ENCODE measurements at places on chromosomes 5 and 9.
A peak's percentile ranks its signal among the peaks of the same experiment; 100 is the strongest.

- no peak for DNase-seq
Observed at GRCh38 chr5:15695215-15695731, 195.3 kb downstream of the FBXL7 start.

DNA sequence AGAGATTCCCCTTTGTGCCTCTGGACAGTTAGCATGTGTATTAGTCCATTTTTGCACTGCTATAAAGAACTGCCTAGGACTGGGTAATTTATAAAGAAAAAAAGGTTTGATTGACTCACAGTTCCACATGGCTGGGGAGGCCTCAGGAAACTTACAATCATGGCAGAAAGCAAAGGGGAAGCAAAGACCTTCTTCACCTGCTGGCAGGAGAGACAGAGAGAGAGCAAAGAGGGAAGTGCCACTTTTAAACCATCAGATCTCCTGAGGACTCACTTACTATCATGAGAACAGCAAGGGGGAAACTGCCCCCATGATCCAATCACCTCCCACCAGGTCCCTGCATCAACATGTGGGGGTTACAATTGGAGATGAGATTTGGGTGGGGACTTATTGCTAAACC, 6.0 kb downstream of the CFAP90 start:
- no peak for DNase-seq

GRCh38 chr9:137825324-137825989, 52.1 kb upstream of the CACNA1B start:
- no peak for DNase-seq

DNA sequence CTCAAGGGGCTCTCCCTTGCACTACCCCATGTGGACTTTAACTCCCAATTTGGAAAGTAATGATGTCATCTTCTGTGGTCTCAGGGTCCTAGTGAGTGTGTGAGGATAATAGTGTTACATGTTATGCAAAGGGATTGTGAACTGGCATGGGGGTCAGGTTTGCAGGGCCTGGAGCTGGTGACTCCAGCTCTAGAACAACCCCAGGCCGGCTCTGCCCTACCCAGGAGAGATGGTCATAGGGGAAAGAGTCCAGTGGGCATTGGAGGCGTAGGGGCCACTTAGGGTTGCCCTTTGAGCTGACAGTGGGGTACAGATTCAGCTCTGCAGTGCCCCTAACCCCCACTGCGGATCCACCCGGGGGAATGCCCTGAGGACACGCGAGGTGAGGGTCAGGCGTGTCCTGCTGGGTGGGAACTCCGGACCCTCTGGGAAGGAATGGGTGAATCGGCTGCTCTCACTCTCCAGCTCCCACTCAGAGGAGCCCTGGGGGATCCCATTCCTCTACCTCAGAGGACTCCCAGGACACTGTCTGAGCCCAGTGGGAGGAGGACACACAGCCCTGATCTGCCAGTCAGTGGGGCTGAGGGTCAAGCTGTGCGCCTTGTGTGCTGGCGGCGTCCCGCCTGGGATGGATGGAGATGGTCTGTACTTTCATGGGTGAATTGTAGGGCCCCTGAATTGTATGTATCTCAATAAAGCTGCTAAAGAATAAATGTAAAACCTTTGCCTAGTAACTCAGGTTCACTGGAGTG, 2.5 kb upstream of the NKD2 start:
- no peak for DNase-seq

- no peak for DNase-seq
Observed at GRCh38 chr5:120463006-120463680, 957 bp upstream of the PRR16 start.

DNA sequence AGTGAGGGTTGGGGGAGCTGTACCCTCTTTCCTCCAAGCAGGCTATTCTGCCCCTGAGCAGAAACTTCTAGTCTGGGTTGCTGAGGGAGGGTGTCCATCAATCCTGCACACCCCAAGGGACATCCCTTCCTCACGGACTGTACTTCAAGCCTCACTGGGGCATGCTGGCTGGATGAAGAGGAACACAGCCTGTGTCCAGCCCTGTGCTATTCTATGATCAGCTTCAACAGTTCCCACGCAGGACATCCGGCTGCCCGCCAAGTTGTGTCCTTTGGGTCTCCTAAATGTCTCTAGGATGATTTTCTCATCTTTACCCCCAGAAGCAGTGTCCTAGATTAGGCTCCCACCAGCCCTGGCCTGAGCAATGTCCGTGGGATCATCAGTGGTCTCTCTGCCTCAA, 68.1 kb downstream of the CRB2 start:
- no peak for DNase-seq

- DNase-seq: no peak
Observed at GRCh38 chr9:90552317-90552716, 90.3 kb downstream of the DIRAS2 start.

- no peak for DNase-seq
Observed at GRCh38 chr5:176938472-176938871, 39.3 kb upstream of the HK3 start.

DNA sequence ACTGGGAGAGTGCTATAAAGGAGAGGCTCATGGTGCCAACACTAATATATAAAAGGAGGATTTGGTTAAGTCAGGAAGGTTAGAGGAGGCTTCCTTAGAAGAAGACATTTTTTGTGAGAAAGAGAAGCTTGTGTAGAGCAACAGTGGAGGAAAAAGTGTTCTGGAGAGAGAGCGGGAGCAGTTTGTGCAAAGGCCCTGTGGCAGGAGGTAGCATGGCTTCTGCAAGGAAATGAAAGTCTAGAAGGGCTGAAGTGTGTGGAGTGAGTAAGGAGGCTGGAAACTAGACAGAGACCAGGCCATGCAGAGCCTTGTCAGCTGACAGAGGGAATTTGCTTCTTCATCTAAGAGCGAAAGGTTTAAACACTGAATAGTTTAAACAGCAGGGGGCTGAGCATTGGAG, 64.4 kb upstream of the ARAP3 start:
- no peak for DNase-seq

DNA sequence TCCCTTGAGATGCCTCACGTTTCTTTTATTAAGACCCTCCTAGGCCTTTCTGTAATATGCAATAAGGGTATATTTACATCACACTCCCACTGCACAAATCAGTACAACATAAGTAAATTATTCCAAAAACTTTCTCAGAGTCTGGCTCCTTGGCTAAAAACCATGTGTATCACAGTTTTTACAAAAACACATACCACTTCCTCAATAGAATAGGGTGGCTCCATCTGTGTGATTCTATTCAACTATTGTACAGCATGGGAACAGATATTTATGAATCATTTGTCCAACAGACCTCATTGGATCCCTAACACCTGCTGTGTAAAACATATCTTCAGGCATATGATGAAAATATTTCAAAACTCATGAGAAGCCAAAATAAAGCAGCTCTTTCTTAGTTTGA, 502.7 kb downstream of the EFNA5 start:
- no peak for DNase-seq

DNA sequence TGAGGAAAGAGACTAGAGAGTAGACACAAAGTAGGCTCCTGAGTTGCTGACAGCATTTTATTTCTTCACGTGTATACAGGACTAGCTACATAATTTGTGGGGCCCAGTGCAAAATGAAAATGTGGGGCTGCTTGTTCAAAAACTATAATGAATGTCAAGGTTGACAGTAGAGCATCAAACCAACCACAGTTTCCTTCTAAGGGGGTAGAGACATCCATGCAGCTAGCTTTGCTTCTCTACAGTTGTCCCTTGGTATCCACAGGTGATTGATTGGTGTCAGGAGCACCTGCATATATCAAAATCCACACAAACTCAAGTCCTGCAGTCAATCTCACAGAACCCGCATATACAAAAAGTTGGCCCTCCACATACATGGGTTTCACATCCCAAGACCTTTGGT, 129.6 kb downstream of the SAXO1 start:
- no peak for DNase-seq

- DNase-seq: no peak
Observed at GRCh38 chr5:151162776-151163175, 5.2 kb upstream of the ANXA6 start.

DNA sequence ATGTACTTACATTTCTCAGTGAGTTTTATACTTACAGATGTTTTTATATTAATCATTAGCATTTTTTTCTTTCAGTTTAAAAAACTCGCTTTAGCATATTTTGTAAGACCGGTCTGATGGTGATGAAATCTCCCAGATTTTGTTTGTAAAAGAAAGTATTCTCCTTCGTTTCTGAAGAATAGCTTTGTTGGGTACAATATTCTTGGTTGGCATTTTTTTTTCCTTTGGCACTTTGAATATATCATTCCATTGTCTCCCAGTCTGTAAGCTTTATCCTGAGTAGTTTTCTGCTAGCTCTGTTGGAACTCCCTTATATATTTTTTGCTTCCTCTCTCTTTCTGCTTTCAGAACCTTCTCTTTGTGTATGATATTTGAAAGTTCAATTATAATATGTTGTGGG, 412.6 kb downstream of the RASEF start:
- no peak for DNase-seq

DNA sequence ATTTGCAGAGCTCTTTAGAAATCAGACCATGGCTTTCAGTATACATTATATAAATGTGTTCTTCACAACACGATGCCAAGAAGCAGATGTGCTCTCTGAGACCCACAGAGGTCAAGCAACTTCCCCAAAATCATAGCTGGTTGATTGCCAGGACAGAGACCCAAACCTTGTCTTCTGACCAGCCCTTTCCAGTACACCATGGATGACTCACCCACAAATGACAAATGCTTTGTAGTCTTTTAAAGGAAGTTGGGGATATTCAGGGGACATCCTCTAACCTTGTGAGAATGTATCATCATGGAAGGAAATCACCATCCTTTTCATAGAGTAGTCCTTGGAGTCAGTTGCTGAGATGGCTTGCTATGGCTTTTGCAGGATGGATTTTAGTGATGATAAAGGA, 30.1 kb downstream of the ZNF462 start:
- DNase-seq: no peak

DNA sequence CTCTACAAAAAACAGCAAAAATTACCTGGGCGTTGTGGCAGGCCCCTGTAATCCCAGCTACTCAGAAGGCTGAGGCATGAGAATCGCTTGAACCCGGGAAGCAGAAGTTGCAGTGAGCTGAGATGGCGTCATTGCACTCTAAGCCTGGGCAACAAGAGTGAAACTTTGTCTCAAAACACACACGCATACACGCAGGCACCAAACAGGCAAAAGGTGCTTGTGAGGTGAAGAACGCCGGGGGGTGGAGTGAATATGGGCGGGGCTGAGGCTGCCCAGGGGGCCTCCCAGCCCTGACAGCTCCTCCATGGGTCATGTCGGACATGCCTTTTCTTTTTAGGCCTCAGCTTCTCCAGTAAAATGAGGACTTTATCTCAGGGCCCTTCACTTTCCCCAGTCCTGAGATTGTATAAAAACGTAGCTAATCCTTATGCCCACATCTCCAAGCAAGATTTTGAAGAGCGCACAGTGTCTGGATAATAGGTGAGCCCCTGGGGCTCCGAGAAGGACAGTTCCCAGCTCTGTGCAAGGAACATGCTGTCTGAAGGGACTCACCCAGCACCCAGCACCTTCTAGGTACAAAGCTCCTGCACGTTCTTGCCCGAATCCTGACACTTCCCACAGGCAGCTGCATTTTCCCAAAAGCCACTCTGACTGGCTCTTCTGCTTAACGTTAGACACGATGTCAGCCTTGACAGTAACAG, 168.3 kb downstream of the COL23A1 start:
- no peak for DNase-seq

- no peak for DNase-seq
Observed at GRCh38 chr5:122101636-122102285, 23.7 kb upstream of the LOX start.

- DNase-seq: no peak
Observed at GRCh38 chr5:146463446-146463845, 16.3 kb downstream of the TCERG1 start.

DNA sequence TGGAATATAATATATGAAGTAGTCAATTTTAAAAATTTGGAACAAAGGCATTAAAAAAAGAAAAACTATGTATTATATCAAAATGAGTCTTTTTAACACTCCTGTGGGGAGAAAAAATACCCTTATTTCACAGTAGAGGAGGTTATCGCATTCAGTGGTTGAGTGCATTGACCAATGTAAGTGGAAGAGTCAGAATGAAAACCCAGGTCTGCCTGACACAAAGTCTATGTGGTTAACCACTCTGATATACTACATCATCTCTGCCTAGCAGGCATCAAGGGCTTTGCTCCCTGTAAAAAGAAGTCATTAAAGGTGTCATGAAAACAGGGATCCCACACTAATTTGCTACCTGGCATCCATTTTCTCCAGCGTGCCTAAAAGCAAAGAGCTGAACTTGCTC, 417.2 kb upstream of the C9orf72 start:
- no peak for DNase-seq

DNA sequence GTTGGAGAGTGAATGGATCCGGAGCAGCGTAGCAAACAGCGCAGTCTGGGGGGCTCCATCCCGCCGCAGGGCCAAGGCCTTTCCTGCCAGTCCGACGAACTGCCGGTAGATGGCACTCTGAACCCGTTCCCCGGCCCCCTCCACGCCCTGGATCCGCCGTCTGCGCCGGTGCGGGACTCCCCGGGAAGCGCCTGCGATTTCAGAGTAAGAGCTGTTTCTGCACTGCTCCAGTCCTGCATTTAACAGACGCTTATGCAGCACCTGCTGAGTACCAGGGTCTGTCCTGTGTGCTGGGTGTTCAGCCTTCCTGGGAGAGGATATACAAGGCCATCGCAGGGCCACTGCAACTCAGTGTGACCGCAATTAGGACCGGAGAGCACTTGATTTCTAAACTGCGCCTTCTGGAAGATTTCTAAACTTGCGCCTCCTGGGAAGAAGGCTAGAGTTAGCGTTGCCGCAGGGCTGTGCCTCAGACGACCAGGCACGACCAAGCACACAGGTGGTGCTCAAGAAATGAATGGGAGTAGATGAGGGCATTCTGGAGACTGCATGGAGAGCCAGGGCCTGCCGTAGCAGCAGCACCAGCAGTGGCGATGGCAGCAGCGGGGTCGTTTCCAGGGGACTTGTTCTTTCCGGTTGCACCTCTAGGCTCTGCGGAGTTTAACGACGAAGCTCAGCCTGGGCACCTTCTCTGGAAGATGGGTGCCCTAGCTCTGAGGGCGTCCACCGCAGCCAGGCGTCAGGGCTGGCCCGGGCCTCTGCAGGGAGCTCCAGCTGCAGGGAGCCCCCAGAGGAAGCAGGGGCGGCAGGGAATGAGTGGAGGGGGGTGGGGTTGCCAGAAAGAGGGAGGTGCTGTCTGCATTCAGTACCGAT, 14.3 kb upstream of the TIFAB start:
- peak; percentile 59 for DNase-seq

GRCh38 chr9:137044037-137044436, 1.9 kb downstream of the NPDC1 start:
- DNase-seq: no peak

DNA sequence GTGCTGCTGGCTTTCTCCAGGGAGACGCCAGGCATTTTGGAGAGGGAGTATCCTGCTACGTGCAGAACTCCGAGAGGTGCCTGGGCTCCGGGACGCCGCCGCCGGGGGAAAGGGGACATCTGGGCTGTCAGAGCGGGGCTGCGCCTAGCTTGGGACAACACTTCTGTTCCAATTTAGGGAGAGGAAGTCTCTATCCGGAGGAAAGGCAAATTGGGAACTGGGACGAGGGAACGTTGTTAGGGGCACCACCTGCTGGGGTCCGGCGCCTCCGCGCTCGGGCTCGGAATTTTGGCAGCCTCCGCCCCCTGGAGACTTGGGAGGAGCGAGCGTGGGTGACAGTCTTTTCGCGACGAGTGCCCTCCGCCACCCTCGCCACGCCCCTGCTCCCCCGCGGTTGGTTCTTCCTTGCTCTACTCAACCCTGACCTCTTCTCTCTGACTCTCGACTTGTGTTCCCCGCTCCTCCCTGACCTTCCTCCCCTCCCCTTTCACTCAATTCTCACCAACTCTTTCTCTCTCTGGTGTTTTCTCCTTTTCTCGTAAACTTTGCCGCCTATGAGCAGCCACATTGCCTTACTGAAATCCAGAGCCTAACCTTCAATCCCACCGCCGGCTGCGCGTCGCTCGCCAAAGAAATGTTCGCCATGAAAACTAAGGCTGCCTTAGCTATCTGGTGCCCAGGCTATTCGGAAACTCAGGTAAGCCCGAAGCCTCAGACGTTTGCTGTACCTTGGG, 1.6 kb downstream of the TSLP start:
- no peak for DNase-seq
